ENCODE measurements at places on chromosomes 1 and 21.
A peak's percentile ranks its signal among the peaks of the same experiment; 100 is the strongest.

- no peak for DNase-seq
Observed at GRCh38 chr1:76227621-76228020, 153.1 kb downstream of the ST6GALNAC3 start.

GRCh38 chr1:8660411-8660828 lies 157.0 kb downstream of the RERE start:
- peak; percentile 32 for DNase-seq

DNA sequence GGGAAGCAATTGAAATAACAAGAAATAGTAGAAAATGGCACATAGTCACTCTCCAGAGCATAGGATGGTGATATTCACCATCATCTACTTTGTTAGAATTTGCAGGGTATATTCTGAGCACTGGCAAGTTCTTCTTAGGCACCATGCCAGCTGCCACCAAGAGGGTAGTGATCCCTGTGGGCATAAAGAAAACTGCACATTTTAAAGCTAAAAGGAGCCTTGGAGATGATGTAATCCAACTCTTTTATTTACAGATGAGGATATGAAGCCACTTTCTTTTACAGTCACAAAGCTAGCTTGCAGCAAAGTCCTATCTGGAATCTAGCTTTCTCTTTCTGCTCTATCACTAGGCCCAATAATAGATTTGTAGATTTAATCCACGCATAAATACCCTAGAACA lies 69.0 kb downstream of the PTGER3 start:
- DNase-seq: peak; percentile 11

GRCh38 chr1:23913212-23913880 lies at the start of gene CNR2:
TSS of gene CNR2 (minus strand) at chr1:23913362. CDS start at chr1:23875617, 37,745 bp downstream.
- peak; percentile 73 for DNase-seq

DNA sequence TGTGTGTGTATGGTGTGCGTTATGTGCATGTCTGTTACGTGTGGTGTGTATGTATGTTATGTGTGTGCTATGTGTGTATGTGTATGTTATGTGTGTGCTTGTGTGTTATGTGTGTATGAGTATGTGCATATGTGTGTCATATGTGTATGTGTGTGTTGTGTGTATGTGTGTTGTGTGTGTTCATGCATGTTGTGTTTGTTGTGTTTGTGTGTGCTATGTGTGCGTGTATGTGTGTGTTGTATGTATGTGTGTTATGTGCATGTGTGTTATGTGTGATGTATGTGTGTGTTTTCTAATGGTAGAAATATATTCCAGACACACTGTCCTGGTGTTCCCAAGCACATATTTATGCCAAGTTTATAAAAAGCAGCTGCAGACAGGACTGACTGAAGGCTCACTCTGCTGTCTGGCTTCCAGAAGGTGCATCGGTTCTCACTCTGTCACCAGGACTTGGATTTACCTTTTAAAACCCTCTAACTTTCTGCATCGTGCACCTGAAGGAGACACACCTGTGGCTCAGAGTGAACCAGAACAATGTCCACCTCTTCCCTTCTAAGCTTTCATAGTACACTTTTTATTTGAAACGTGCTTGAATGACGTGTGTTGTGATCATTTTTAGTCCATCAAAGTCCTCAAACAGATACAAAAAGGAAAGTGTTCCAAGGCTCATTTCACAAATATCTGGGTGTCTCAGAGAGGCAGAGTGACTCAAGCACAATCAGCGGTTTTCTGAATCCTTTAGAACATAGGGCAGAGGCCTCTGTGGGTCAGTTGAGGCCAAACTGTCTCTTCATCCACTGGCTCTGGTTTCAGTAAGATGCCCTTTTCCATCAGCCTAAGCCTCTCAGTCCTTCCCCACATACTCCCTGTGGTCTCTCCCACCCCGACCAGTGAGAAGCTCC lies 49.9 kb downstream of the TOMM20 start:
- no peak for DNase-seq
